Cerebellar nuclear complex (tissue), 1 donor: ENCODE measurements at places on chromosomes 4 and X.

- no peak for DNase-seq
Observed at GRCh38 chr4:69876071-69876470, 16.1 kb upstream of the SULT1E1 start.

DNA sequence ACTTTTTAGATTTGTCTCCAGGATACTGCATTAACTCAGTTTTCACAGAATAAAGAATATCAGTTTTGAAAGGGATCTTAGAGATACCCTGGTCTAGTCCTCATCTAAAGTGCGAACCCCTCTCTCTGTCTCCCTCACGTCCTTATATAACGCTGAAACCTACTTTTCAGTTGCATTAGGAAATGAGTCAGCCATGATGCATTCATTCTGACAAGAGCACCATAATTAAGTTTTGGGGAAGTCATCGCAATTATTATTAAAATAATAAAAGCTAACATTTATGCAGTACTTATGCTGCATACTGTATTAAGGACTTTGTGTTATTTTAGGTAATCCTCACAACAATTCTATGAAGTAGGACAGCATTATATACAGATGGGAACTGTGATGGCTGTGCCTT is 116.1 kb downstream of the REELD1 start:
- DNase-seq, result no peak

- DNase-seq, result no peak
Observed at GRCh38 chrX:39202641-39203040, 401.4 kb downstream of the MID1IP1 start.

DNA sequence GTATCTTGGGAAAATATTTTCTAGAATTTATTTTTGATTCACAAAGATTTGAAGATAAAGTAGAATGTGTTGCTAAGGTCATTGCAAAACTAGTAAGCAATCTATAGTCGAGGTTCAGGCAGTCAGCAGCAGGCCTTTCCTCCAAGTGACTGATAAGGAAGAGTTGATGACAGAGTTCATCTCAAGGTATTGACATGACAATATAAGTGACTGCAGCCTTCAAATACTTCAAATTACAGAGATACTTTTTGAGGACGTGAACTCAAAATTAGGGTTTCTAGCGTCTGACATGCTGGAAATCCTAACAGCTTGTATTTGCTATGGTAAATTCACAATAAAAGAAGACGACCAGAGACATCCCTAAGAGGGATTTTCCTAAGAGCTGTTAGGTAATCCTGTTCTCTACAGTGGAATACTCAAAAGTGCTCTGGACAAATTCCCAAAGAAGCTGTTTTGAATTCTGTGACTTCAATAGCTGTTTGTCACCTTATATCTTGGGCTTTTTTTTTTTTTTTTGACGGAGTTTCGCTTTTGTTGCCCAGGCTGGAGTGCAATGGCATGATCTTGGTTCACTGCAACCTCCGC is 7.4 kb downstream of the ARHGAP10 start:
- DNase-seq, result no peak

- no peak for DNase-seq
Observed at GRCh38 chr4:93515208-93515607, 313.3 kb upstream of the ATOH1 start.

DNA sequence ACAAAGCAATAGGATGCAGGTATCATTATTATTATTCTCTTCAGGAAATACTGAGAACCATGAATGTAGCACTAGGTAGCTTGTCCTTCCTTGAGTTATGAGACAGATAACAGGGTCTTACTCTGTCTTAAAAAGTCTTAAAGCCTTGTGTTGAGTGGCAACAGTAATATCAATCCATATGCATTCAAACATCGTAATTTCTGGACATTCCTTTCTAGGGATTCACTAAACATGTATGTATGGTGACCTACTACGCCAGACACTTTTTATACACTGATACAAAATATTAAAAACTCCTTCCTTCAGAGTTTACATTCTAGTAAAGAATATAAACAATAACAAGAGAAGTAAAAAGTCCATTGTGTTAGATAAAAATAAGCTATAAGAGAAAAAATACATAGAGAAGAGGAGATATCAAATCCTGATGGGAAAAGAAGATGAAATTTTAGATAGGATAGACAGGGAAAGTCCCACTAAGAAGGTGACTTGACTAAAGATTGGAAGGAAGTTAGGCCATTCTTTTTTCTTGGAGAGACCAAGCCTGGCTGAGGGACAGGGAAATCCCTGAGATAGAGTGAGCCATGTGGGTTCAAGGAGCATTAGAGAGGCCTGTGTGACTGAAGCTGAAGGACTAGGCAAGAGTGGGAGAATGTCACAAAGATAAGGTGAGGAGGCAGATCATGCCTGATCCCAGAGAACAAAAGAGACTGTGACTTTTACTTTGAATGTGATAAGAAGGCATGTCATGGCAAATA is 5.0 kb upstream of the DDX60L start:
- no peak for DNase-seq

- no peak for DNase-seq
Observed at GRCh38 chr4:77600521-77601451, 4.8 kb upstream of the CXCL13 start.

GRCh38 chr4:177511611-177512010 is 69.4 kb upstream of the AGA start:
- DNase-seq, result no peak

GRCh38 chr4:30536231-30536630 is 183.9 kb upstream of the PCDH7 start:
- DNase-seq, result no peak

DNA sequence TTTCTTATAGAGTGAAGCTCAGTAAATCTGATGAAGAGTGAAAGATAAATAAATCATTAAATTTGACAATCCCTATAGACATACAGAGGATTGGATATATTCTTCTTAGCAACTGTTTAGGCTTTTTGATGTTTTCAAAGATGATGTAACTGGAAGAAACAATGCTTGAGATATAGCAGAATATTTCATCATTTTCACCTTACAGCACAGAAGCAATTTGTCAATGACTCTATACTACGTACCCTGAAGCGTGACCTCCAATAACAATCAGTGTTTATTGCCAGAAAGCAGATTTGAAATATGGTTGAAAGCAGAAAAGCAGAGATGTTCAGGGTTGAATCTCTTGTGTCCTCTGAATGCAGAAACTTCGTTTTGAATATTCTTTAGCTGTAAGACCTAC is 228.4 kb downstream of the DTHD1 start:
- DNase-seq, result no peak

DNA sequence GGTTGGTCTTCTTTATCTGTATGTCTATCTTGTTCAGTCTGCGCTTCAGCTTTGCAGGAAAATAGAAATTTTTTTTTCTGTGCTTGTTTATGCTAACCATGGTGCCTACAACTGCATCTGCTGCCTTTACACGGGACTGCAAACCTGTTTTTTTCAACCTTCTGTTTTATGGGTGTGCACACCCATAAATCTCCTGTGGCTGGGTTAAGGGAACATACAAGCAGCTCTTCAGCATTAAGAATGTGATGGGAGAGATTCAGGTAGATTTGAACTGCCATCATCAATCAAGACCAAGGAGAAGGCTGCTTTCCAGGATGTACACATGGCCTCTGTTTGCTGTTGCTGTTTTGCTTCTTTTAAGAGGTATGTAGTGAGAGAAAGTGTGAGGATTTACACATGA is 502.9 kb downstream of the ANKRD50 start:
- DNase-seq, result no peak

DNA sequence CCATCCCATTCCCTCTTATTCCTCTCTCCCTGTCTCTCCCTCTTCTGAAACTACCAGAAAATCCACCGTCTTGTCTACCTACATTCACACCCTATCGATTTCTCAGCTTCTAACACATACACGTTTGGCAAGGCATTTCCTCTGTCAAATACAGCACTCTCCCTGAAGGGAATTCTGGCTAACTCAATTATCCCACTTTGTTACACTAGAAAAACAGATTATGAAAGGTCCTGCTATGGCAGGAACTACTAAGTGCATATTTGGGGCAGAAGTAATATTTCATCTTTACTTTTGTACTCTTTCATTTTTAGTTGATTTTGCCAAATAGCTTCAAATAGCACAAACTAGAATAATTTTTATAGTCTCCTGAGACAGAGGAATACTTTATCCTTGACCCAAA is 46.6 kb upstream of the KLHL8 start:
- no peak for DNase-seq

DNA sequence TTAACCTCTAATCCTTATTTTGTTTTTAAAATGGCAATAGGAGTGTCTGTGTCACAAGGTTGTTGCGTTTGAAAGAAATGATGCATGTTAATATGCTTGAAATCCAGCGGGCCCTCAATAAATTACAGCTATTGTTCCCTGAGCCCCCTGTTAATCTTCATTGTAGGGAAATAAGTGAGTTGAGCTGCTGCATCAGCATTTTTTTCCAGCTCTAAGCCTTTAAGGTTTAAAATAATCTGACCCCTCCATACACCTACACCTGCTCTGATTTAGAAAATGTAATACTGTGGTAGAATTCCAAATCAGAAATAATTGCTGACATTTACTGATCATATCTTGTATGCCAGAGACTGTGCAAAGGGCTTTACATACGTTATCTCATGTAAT is 2.6 kb upstream of the MSMO1 start:
- DNase-seq, result no peak

DNA sequence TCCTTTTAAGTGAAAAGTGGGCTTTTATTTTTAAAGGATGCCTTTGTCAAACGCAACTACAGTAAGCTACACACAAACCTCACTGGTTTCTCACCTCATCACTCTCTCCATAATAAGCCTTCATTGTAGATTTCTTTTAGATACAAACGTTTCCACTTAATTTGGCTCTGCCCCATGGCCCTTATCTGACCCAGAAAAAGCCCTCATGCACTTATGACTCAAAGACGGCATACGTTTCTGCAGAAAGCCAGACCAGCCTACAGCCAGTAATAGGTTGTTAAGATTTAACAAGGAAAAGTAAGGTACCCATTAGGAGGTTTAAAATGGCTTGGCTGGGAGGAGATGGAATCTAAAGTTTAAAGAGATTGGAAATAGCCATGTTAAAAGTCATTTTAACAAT is 914.6 kb upstream of the INTU start:
- DNase-seq, result no peak

DNA sequence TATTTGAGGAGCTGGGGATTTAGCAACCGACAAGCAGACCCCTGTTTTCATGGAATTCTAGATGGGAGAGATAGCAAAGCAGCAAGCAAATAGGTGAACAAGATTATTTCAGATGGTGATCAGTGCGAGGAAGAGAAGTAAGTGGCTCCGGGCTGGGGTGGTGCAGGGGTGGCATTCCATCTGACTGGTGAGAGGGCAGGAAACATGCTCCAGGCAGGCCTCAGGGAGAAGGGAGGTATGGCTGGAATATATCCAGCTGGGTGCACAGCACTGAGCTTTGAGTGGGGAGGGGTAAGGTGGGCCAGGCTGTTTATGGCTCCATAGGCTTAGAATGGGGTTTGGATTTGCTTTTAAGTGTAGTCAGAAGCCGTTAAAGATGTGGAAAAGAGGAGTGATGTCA is 21.2 kb downstream of the PTTG2 start:
- no peak for DNase-seq

DNA sequence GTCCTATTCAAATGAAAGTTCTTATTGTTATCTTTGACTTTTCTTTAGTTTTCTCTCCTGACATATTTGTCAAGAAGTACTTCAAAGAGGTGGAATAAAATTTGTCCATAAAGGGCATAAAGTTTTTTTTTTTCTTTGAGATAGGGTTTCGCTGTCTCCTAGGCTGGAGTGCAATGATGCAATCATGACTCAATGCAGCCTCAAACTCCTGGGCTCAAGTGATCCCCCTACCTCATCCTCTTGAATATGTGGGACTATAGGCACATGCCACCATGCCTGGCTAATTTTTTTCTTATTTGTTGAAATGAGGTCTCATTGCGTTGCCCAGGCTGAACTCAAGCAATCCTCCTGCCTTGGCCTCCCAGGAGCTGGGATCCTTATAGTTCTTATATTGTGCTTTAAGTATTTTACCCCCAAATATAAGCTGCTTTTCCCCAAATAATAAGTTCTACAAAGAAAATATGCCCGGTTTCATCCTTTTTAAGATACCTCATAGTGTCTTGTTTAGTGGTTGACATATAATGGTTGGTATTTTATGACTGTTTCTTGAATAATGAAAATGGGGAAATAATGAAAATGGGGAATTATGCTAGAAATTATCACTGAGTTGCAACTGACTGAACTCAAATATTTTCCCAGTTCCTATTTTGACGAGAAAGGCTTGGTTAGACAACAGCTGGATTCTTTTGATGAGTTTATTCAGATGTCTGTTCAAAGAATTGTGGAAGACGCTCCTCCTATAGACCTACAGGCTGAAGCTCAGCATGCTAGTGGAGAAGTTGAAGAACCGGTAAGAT is 11.6 kb downstream of the POLR2B start:
- DNase-seq, result no peak

DNA sequence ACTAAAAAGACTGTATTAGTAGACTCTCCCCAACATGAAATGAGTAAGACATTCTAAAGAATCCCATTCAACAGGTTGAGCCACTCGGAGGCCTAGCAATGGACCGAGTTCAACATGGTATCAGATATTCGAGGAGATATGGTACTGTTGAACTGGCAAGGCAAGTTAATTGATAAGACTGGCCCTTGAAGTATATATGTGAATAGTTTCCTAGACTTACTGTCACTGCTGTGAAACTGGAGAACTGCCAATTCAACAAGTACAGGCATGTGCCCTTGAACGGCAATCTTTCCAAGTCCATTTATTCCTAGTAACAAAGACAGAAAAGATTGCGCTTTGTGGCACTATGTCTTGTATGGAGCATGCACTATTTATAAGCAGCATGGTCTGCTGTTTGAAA is 24.4 kb downstream of the FAT1 start:
- DNase-seq, result no peak

DNA sequence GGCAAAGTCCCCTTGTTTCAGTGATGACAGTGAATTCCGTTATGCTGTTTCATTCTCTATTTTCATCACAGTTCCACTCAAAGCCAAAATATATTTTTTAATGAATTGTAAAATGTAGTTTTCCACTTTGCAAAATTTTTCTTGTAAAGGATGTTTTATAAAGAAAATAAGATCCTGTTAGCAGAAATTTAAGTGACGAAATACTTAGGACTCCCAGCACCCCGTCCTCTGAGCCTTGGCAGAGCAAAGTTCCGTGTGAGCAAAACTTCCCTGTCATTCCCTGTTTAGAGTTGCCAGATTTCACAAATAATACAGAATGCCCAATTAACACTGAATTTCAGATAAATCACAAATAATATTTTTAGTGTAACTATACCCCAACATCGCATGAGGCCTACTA is 81.0 kb upstream of the RBPJ start:
- no peak for DNase-seq

DNA sequence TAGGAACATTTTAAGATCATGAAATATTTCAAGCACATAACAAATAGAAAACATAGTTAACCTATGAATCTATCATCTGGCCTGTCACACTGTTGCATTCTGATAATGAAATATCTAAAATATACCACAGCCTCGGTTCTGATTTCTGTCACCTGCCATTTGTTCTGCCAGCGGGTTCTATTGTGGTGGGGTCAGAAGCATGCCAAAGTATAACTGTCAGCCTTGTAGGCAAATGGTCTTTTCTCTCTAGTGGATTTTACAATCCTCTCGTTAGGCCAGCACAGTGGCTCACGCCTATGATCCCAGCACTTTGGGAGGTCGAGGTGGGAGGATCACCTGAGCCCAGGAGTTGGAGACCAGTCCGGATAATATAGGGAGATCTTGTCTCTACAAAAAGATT is 47.9 kb downstream of the HTRA3 start:
- DNase-seq, result no peak
